Pericardium fibroblast (primary cell): ENCODE measurements at places on chromosomes 2 and 18. TPM values are rescaled to one million over a fixed set of nuclear protein-coding genes. Genes with fewer than 3 reads are reported as not detected.

The POTEJ gene
- total RNA-seq = not detected in 2 replicates

The INHBB gene
- 0.09 and 1.6 TPM in 2 replicates for total RNA-seq

The SIX2 gene
- 19.5 and 35.8 TPM in 2 replicates for total RNA-seq

The HRH4 gene
- total RNA-seq = not detected in 2 replicates

The DOK6 gene
- 0.94 and 2.8 TPM in 2 replicates for total RNA-seq

The TMEM163 gene
- total RNA-seq = under 0.01 TPM in 1 of 2 replicates, not detected in the other

The ABCG5 gene
- total RNA-seq = 0.17 TPM in 1 of 2 replicates, not detected in the other

The GALNT5 gene
- total RNA-seq = 0.70 and 1.7 TPM in 2 replicates

The CASP10 gene
- 4.0 and 6.2 TPM in 2 replicates for total RNA-seq

The CCDC74B gene
- total RNA-seq = 2.0 and 28.4 TPM in 2 replicates

The ASPRV1 gene
- 0.70 and 0.77 TPM in 2 replicates for total RNA-seq

The NT5DC4 gene
- not detected in 2 replicates for total RNA-seq

The AQP4 gene
- total RNA-seq = not detected in 2 replicates

The AQP12B gene
- total RNA-seq = not detected in 2 replicates

The ARMC9 gene
- 21.1 and 28.0 TPM in 2 replicates for total RNA-seq

The GPR39 gene
- total RNA-seq = 0.12 and 0.94 TPM in 2 replicates

The TMEM198 gene
- 1.9 and 10.2 TPM in 2 replicates for total RNA-seq

The DNAJC10 gene
- total RNA-seq = 67.1 and 100 TPM in 2 replicates

The IHH gene
- 0.12 TPM in 1 of 2 replicates, not detected in the other for total RNA-seq

The TLX2 gene
- 0.35 TPM in 1 of 2 replicates, not detected in the other for total RNA-seq

The TP53I3 gene
- 51.0 and 52.5 TPM in 2 replicates for total RNA-seq

The TEX261 gene
- 28.8 and 38.5 TPM in 2 replicates for total RNA-seq

The PCARE gene
- total RNA-seq = not detected in 2 replicates

The BMP10 gene
- total RNA-seq = not detected in 2 replicates

The PDE1A gene
- 20.9 and 90.7 TPM in 2 replicates for total RNA-seq

The CRYBA2 gene
- not detected in 2 replicates for total RNA-seq

The KCNG2 gene
- total RNA-seq = 0.47 and 2.2 TPM in 2 replicates

The ALLC gene
- total RNA-seq = not detected in 2 replicates

The CSRNP3 gene
- total RNA-seq = 1.2 and 2.7 TPM in 2 replicates

The DUSP2 gene
- total RNA-seq = 3.5 and 6.6 TPM in 2 replicates

The PFN4 gene
- 0.68 TPM in 1 of 2 replicates, not detected in the other for total RNA-seq

The CACNB4 gene
- 0.93 and 2.0 TPM in 2 replicates for total RNA-seq

The ZNF516 gene
- 17.9 and 21.3 TPM in 2 replicates for total RNA-seq

The LCT gene
- not detected in 2 replicates for total RNA-seq

The FSHR gene
- total RNA-seq = not detected in 2 replicates

The FNDC4 gene
- 15.2 and 17.4 TPM in 2 replicates for total RNA-seq

The MBD1 gene
- total RNA-seq = 40.3 and 41.3 TPM in 2 replicates

The TRIM54 gene
- total RNA-seq = not detected in 2 replicates

The EFEMP1 gene
- 897 and 2,350 TPM in 2 replicates for total RNA-seq

The ACP1 gene
- total RNA-seq = 80.4 and 82.5 TPM in 2 replicates

The SLC8A1 gene
- total RNA-seq = 7.9 and 10.2 TPM in 2 replicates

The GMCL1 gene
- 5.5 and 9.6 TPM in 2 replicates for total RNA-seq

The RAMP1 gene
- total RNA-seq = 18.0 and 21.4 TPM in 2 replicates

The RABL2A gene
- total RNA-seq = 4.7 and 7.1 TPM in 2 replicates
